ENCODE measurements at places on chromosomes 12 and 14. TPM values are rescaled to one million over a fixed set of nuclear protein-coding genes. Genes with fewer than 3 reads are reported as not detected.

NEUROD4 gene
- total RNA-seq, result not detected

ETV6 gene
- 57.1 TPM for total RNA-seq

SERPINA12 gene
- total RNA-seq, result not detected

OR4Q3 gene
- total RNA-seq, result not detected

SLC10A1 gene
- not detected for total RNA-seq

PRR4 gene
- 2.8 TPM for total RNA-seq

STAC3 gene
- 1.0 TPM for total RNA-seq

TDP1 gene
- 30.5 TPM for total RNA-seq

CCDC196 gene
- total RNA-seq, result not detected

VASH1 gene
- 246 TPM for total RNA-seq

DNA sequence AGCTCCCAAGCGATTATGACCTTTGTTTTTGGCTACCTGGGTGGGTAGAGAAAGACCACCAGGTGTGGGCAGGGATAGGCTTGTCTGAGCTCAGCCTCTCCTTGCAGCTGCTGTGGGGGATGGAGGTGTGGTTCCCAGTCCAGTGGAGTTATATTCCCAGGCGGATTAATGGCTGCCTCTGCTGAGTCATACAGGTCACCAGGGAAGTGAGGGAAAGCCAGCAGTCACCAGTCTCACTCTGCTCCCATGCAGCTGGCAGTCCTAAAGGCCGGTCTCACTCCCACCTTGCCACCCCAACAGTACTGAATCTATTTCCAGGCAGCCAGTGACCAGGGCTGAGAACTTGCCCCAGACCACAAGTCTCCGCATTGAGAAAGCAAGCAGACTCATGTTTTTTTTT lies 399.2 kb downstream of the VRK1 start:
- no peak for DNase-seq

- no peak for DNase-seq
These were observed 132.1 kb downstream of the RAD51B start for GRCh38 chr14:67951529-67952135.

DNA sequence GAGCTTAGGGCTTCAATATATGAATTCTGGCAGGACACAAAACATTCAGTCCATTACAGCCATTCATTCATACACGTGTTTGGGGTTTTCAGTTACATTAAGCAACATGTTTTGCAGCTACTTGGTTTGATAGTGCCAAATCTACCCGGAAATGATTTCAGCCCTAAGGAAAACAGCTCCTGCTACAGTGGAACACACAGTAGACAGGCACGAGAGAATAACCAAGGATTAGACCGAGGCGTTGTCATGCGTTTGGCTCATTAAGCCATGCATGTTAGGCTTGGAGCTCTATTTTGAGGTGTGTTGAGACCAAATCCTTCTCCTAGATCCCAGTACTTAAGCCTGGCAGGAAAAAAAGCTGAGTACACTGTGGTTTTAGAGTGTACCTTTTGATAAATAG lies 177.4 kb downstream of the PRKCH start:
- peak; percentile 91 for DNase-seq

DNA sequence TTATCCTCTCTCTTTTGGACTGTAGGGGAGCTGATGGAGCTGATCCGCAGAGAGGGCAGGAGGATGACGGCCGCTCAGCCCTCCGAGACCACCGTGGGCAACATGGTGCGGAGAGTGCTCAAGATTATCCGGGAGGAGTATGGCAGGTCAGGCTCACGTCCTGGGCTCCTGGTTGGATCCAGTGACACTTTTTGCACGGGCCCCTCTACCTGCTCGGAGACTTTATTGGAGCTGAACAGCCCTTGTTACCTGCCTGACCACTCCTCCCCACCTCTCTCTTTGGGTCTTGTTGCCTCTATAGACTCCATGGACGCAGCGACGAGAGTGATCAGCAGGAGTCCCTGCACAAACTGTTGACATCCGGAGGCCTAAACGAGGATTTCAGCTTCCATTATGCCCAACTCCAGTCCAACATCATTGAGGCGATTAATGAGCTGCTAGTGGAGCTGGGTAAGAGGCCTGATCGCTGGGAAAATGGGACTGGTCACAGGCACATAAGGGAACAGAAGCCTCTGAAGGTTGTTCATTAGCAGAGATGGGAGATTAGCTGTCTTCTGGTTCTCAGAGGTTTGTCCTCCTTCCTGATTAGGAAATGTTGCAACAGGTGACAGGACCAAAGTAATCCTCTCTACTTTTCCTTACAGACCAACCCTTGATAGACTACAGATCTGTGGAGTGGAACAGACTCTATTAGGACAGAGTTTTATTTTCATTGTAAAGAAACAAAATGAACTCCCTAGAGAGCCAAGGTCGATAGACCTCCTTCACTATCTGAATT lies 718 bp downstream of the EIF2B2 start:
- peak; percentile 42 for DNase-seq

DNA sequence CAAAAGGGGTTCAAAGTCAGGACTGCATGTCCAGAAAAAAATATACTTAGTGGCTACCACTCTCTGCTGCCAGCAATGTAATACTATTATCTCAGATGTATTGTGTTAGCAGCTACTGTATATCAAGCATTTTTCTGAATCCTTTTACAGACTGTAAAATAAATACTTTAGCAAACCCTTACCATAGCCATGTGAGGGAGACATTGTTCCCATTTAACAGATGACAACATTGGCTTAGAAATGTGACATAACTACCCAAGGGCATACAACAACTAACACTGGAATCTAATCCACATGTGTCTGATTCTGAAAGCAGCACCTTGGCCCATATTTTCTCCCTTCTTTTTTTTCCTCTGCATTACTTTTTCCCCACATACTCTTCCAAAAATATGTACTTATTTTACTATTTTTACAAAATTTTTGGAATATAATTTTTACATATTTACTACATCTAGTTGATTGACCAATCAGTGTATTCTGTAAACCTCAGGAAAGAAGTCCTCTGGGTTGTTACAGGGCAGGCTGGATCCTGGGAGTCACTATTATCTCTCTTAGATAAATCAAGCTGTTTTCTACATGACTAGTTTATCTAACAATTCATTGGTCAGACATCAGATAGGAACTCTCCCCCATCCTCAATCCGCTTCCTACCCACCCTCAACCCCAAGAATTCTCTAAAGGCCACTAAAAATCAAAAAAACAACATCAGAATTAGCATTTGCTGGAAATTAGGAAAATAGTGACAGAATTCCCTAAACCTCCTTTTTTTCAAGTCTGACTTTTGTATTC lies 154.1 kb downstream of the BTG1 start:
- DNase-seq, result peak; percentile 55

DNA sequence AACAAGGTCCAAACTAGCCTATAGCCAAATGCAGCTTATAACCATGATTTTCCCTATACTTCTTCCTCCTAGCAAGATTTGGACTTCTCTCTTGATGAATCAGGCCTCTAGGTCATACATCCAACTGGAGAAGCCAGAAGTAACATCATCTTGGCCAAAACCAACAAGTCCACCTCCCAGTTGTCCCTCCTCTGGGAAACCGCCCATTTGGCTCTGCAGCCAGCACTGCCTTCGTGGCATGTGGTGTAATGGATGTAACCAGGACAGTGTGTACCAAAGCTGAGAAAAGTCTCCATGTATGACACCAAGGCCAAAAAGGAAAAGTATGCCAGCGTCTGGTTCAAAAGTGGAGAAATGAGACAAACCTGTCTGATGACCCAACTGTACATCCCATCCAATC lies 59.3 kb upstream of the VASH1 start:
- DNase-seq, result no peak

DNA sequence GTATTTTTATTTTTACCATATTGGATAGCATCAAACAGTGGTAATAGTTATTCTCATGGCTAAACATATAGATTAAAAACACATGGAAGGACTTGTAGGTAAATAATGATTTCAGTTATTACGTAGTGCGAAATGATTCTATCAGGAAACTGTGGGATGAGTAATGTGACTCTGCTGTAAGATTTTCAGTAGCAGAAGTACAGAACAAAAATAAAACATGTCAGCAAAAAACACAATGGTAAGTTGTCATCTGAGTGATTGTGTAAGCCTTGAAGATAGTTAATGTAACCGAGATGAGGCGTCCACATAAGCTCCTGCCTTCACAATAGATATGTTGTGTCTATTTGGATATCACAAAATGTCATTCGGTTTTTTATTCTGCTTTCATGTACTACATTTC lies 99.8 kb downstream of the BORCS5 start:
- DNase-seq, result peak; percentile 61

- DNase-seq, result no peak
These were observed 117.6 kb upstream of the PWP1 start for GRCh38 chr12:107567876-107568619.

- no peak for DNase-seq
These were observed 25.1 kb downstream of the NOC4L start for GRCh38 chr12:132169376-132169775.

GRCh38 chr12:49279706-49280159 lies 14.9 kb downstream of the TUBA1C start:
- DNase-seq, result no peak

DNA sequence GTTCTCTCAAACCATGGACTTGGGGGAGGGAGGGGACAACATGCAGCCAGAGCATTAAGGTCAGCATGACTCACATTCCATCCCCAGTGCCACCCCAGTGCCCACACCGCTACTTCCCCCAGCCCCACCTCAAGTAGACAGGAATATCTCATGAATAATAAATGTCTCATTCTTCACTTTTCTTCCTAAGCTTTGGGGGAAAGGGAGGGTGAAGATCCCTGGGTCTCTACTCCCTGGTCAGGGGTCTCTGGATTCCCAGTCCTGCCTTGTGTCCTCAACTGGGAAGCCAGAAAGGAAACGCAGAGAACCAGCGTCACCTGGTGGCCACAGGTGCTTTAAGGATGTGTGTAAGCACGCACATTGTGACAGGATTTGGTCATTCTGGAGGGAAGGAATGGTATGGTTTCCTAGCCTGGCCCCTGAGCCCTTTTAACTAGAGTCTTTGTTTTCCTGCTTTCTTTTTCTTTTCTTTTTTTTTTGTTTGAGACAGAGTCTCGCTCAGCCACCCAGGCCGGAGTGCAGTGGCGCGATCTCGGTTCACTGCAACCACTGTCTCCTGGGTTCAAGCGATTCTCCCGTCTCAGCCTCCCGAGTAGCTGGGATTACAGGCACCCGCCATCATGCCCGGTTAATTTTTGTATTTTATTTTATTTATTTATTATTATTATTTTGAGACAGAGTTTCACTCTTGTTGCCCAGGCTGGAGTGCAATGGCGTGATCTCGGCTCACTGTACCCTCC lies 3.4 kb downstream of the GPR84 start:
- DNase-seq, result peak; percentile 81

DNA sequence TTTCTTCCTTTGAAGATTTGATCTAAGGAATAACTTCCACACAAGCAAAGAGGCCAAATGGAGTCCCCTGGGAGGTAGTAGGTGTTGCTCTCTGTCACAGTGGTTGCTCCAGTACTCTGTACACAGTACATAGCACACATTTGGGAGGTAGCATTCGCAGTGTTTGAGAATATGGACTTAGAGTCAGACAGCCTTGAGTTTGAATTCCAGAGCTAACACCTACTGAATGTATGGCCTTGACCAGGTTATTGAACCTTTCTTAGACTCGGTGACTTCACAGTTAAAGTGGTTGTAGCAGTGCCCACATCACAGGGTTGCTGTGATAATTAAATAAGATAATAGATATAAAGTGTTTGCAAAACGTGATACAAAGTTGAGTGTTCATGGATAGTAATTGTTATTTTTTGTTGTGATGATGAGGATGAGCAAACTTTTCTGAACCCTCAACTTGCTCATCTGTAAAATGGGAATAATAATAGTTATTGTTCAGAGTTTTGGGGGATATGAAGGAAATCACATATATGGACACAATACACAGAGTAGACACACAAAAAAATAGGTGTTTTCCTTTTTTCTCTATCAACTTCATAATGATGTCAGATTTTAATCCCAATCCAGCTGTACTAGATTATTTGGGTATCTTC lies 271.6 kb upstream of the CRY1 start:
- no peak for DNase-seq

DNA sequence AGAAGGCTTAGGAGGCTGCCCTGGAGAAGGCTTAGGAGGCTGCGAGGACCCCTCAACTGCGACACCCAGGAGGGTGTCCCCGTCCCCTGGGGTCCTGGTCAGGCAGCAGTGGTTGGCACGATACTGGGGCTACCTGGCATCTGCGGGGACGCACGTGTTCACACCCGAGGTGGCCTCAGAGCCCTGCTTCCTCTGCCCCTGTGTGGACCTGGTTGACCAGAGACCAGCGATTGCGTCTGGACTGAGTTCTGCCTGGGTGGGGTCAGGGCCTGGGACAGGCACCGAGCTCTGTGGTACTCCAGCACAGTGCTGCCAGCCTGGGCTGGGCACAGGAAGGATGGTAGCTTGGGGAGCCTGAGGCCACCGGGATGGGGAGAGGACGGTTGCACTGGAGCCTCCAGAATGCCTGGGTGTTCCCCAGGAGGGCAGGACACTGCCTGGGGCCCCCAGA lies 735 bp downstream of the ASPG start:
- no peak for DNase-seq

DNA sequence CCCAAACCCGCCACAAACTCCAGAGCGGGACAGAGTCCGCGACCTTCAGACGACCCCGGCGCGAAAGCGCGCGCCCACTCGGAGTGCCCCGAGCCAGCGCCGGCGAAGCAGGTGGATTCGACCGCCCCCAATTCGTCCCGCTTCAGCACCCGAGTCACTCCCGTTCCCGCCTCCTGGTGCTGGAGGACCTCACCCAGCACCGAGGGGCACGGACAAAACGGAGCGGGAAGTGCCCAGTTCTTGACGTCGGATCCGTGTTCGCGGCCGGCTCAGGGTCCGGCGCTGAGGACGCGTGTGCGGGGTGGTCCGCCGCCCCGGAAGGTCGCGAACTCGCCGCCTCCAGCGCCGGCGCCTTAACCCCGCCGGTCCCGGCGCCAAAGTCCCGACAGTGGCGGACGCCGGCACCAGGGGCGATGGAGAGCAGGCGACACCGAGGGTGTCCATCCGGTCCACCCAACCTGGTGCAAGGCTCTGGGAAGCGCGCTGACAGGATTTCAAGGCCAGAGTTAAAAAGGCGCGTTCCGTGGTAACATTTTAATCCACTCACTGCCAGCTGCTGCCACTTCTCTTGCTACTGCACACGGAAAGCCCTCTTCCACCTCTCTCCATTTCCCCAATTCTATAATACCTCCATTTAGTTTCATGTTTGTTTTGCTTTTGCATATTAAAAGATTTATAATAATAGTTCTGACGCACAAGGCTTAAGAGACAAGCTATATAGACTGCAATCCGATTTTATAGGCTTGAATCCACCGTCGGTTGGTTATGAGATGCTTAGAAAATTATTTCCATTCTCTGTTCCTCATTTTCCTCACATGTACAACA lies 240.0 kb upstream of the CPNE8 start:
- no peak for DNase-seq

DNA sequence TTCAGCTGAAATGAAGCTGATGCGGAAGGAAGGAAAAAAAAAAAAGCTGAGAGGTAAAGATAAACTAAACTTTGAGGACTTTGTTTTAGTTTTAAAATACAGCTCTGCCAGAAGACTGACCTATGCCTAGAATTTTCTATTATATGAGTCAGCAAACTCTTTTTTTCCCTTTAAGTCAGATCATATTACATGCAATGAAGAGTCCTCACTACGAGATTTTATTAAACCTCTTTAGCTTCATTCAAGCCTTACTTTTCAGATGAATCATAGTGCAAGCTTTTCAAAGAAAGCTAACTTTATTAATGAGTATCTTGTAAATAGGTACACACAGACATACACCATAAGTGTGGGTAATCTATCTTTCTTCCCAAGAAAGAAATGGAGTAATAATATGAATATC lies 57.8 kb upstream of the FSCB start:
- no peak for DNase-seq

GRCh38 chr14:91817566-91818325 lies 49.6 kb downstream of the TC2N start:
- DNase-seq, result no peak

GRCh38 chr14:76056128-76056527 lies 70.6 kb downstream of the IFT43 start:
- no peak for DNase-seq

- no peak for DNase-seq
These were observed 13.7 kb downstream of the RMST start for GRCh38 chr12:97476255-97476654.
